ENCODE measurements at places on chromosomes 7 and 10. TPM values are rescaled to one million over a fixed set of nuclear protein-coding genes. Genes with fewer than 3 reads are reported as not detected.

COL28A1 gene
- total RNA-seq = 9.7 TPM

GDF2 gene
- total RNA-seq = not detected

OR6V1 gene
- not detected for total RNA-seq

CHN2 gene
- 14.5 TPM for total RNA-seq

CAV1 gene
- total RNA-seq = 576 TPM

ACTL6B gene
- total RNA-seq = 0.69 TPM

ACSM6 gene
- 0.48 TPM for total RNA-seq

AQP1 gene
- total RNA-seq = 70.9 TPM

LOXL4 gene
- 8.8 TPM for total RNA-seq

SPDYE1 gene
- not detected for total RNA-seq

SPOCK2 gene
- 3.2 TPM for total RNA-seq

NUP205 gene
- 50.6 TPM for total RNA-seq

TLL2 gene
- total RNA-seq = 0.90 TPM

HMX3 gene
- not detected for total RNA-seq

CDK14 gene
- total RNA-seq = 78.5 TPM

LRRC61 gene
- 3.7 TPM for total RNA-seq

CLCN1 gene
- 0.16 TPM for total RNA-seq

MCM10 gene
- 4.5 TPM for total RNA-seq

TMEM184A gene
- 9.7 TPM for total RNA-seq

SAMD9 gene
- 29.0 TPM for total RNA-seq

TUBB8 gene
- not detected for total RNA-seq

PDCD11 gene
- 19.7 TPM for total RNA-seq

GPR85 gene
- 15.3 TPM for total RNA-seq

MKI67 gene
- 17.8 TPM for total RNA-seq

FRMPD2 gene
- 1.9 TPM for total RNA-seq

SFTPA1 gene
- total RNA-seq = not detected

ARHGAP12 gene
- 92.4 TPM for total RNA-seq

MRLN gene
- 5.7 TPM for total RNA-seq

CFAP46 gene
- 0.53 TPM for total RNA-seq

VDAC2 gene
- total RNA-seq = 127 TPM

OR2A5 gene
- not detected for total RNA-seq

PDZD7 gene
- total RNA-seq = 0.21 TPM

AFAP1L2 gene
- 32.6 TPM for total RNA-seq

ETV1 gene
- 34.1 TPM for total RNA-seq

FGFBP3 gene
- 1.5 TPM for total RNA-seq

CCDC172 gene
- total RNA-seq = not detected

RBM20 gene
- total RNA-seq = 2.3 TPM

SLC26A3 gene
- total RNA-seq = not detected

SYT15 gene
- total RNA-seq = 2.5 TPM

C1QL3 gene
- 0.21 TPM for total RNA-seq

C7orf57 gene
- 0.21 TPM for total RNA-seq

STAG3 gene
- 0.90 TPM for total RNA-seq

NUTM2E gene
- total RNA-seq = not detected

LRRN3 gene
- 39.1 TPM for total RNA-seq

CALML3 gene
- not detected for total RNA-seq

SFRP5 gene
- total RNA-seq = 1.1 TPM

PRSS1 gene
- not detected for total RNA-seq

TAS2R41 gene
- not detected for total RNA-seq

TMEM229A gene
- 2.0 TPM for total RNA-seq

STEAP1 gene
- total RNA-seq = 5.8 TPM

CDK5 gene
- 6.7 TPM for total RNA-seq

GLI3 gene
- 23.2 TPM for total RNA-seq

OR2A7 gene
- total RNA-seq = 5.6 TPM

MBL2 gene
- total RNA-seq = not detected

CFAP70 gene
- total RNA-seq = 2.2 TPM

GIMAP6 gene
- 29.5 TPM for total RNA-seq

TAS2R4 gene
- 8.1 TPM for total RNA-seq

FEZF1 gene
- not detected for total RNA-seq

Data from urinary bladder (tissue), 4 donors.